ENCODE measurements at places on chromosomes 6 and 20. TPM values are rescaled to one million over a fixed set of nuclear protein-coding genes. Genes with fewer than 3 reads are reported as not detected.

GRCh38 chr20:4788314-4788713 is 66.6 kb downstream of the PRND start:
- no peak overlapping the region for H3K27ac ChIP-seq
- H3K4me1 ChIP-seq = no peaks in the 10 kb centered on the region
- no peaks in the 10 kb centered on the region for H3K36me3 ChIP-seq
- no peaks in the 10 kb centered on the region for H3K27me3 ChIP-seq
- H3K4me3 ChIP-seq = no peak overlapping the region
- no peak for DNase-seq

DNA sequence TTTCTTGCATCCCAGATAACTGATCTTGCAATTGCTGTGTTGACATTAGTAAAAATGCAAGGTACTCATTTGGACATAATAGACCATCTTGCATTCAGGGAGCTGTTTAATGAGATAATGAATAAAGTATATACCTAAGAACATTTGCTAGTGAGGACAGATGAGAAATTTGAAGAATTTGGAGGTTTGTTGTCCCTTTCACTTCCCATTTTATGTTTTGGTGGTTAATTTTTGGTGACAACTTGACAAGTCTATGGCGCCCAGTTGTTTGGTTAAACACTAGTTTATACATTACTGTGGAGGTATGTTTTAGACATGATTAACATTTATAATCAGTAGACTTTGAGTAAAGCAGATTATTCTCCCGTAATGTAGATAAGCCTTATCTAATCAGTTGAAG is 300.2 kb upstream of the SYNCRIP start:
- no peak overlapping the region for H3K27ac ChIP-seq
- no peak for DNase-seq
- no peaks in the 10 kb centered on the region for H3K27me3 ChIP-seq
- no peaks in the 10 kb centered on the region for H3K4me1 ChIP-seq

- no peaks in the 10 kb centered on the region for H3K36me3 ChIP-seq
- H3K4me1 ChIP-seq = peaks cover 27% of the 10 kb centered on the region
- no peak for DNase-seq
- no peaks in the 10 kb centered on the region for H3K27me3 ChIP-seq
- peak overlapping the region; percentile 82 for H3K27ac ChIP-seq
- no peak overlapping the region for H3K4me3 ChIP-seq
Observed at GRCh38 chr20:41232973-41233926, 84.3 kb downstream of the ZHX3 start.

- no peak overlapping the region for H3K4me3 ChIP-seq
- H3K36me3 ChIP-seq = no peaks in the 10 kb centered on the region
- H3K27me3 ChIP-seq = no peaks in the 10 kb centered on the region
- no peaks in the 10 kb centered on the region for H3K4me1 ChIP-seq
Observed at GRCh38 chr6:90650041-90650940, 63.4 kb upstream of the MAP3K7 start.

- peak overlapping the region; percentile 91 for H3K4me3 ChIP-seq
- peak; percentile 51 for DNase-seq
- H3K4me1 ChIP-seq = peaks cover 33% of the 10 kb centered on the region
- H3K27ac ChIP-seq = peak overlapping the region; percentile 86
- peaks cover 11% of the 10 kb centered on the region for H3K36me3 ChIP-seq
- H3K27me3 ChIP-seq = no peaks in the 10 kb centered on the region
Observed at GRCh38 chr20:23362392-23363256, 642 bp downstream of the GZF1 start.

DNA sequence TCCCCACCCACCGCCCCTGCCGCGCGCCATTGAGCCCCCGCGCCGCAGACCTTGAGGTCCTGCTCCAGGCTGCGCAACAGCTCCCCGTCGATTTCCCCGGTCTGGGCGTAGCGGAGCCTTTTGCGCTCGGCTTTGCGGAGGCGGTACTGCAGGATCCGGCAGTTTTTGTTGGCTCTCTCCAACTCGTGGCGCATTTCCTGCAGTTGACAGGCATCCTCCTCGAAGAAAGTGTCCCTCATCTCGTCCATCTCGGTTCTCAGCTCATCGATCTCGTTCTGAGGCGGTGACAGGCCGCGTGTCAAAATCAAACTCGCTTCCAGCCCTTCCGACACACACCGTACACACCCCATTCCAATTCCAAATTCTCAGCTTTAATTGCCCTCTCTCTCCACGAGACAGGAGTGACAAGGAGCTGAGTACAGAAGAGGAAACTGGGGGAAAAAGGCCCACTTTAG is 4.3 kb downstream of the MTCL3 start:
- H3K36me3 ChIP-seq = no peaks in the 10 kb centered on the region
- no peak overlapping the region for H3K4me3 ChIP-seq
- DNase-seq = peak; percentile 31
- H3K4me1 ChIP-seq = peaks cover 21% of the 10 kb centered on the region
- no peak overlapping the region for H3K27ac ChIP-seq

GRCh38 chr6:2958776-2959175 is 12.6 kb downstream of the SERPINB6 start:
- peak overlapping the region; percentile 36 for H3K27ac ChIP-seq
- H3K27me3 ChIP-seq = no peaks in the 10 kb centered on the region
- H3K4me3 ChIP-seq = no peak overlapping the region
- H3K36me3 ChIP-seq = no peaks in the 10 kb centered on the region

DNA sequence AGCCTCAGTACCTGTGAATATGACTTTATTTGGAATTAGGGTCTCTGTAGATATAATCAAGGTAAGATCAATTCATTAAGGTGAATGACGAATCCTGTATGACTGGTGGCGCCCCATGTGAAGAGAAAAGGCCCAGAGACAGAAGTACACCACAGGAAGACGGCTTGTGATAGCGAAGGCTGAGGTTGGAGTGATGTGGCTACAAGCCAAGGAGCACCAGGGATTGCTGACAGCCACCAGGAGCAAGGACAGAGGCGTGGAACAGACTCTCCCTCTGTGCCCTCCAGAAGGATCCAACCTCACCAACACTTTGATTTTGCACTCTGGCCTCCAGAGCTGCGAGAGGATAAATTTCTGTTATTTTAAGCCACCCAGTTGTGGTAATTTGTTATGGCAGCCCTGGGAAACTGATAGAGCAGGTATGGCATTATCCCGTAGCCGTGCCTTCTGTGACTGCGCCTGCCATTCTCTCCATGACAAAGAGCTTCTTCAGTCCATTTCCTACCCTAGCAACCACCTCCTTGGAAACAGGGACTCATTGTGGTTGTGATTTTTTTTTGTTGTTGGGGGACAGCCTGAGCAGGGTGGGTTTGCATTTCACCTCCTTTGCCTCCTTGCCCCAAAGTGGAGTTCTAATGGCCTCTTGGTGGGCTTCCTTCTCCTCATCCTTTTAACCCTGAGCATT is 29.6 kb downstream of the PTK7 start:
- no peak overlapping the region for H3K27ac ChIP-seq
- H3K36me3 ChIP-seq = no peaks in the 10 kb centered on the region
- DNase-seq = no peak

GRCh38 chr6:150310539-150310938 is 58.3 kb upstream of the IYD start:
- H3K4me3 ChIP-seq = no peak overlapping the region
- no peaks in the 10 kb centered on the region for H3K36me3 ChIP-seq
- no peaks in the 10 kb centered on the region for H3K27me3 ChIP-seq
- no peaks in the 10 kb centered on the region for H3K4me1 ChIP-seq
- no peak overlapping the region for H3K27ac ChIP-seq

Gene ACTL10
- total RNA-seq = 3.9 TPM

Gene ECT2L
- total RNA-seq = 0.13 TPM

Gene COL12A1
- 30.2 TPM for total RNA-seq

Gene PACSIN1
- not detected for total RNA-seq

Gene SDHAF4
- total RNA-seq = 4.3 TPM
